Caco-2 (cell line): ENCODE measurements at places on chromosomes 5 and 9.

GRCh38 chr5:168460606-168461005 lies 25.7 kb upstream of the RARS1 start:
- DNase-seq = no peak

GRCh38 chr9:79185866-79186265 lies 385.9 kb upstream of the TLE4 start:
- DNase-seq = no peak

DNA sequence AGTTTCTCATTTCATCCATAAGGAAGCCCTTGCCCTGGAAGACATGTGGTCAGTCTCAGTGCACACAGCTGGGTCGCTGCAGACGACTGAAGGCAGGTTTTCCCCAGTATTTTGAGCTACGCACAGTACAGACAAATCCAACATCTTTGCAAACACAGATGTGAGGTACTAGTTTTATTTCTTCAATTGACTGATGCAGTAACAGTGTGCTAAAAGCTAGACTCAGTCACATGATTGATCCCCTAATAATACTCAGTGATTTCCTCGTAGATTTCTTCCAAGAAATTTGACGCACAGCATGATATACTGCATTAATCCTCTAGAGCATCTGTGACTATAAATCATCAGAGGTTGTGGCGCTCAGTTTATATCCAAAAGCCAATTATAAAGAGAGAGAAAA lies 346.1 kb downstream of the DIRAS2 start:
- no peak for DNase-seq

GRCh38 chr9:120480707-120481106 lies 99.3 kb downstream of the CDK5RAP2 start:
- DNase-seq = no peak

DNA sequence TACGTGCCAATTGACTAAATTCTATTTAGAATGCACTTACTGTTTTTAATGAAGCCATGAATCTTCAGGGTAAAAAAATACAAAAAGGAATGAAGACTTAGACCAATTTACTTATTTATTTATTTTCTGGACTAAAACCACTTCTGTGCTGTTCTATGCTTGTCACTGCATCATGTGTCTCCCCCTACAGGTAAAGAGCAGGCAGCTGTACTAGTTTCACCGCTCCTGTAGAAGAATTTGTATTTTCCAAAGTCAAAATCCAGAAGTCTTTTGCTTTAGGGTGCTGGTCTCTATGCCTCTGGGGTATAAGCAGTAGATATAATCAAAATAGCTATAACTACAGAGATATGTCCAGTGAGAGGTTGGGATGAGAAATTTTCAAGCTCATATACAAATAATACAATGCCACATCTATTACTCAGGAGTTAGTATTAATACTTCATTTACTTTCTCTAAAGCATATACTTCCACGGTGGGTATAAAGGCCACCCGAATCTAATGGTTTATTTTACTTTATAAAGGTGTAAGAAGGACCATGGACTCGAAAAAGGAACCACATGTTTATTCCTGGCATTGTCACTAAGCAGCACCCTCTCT lies 591.5 kb downstream of the RAB3C start:
- DNase-seq = peak; percentile 66

DNA sequence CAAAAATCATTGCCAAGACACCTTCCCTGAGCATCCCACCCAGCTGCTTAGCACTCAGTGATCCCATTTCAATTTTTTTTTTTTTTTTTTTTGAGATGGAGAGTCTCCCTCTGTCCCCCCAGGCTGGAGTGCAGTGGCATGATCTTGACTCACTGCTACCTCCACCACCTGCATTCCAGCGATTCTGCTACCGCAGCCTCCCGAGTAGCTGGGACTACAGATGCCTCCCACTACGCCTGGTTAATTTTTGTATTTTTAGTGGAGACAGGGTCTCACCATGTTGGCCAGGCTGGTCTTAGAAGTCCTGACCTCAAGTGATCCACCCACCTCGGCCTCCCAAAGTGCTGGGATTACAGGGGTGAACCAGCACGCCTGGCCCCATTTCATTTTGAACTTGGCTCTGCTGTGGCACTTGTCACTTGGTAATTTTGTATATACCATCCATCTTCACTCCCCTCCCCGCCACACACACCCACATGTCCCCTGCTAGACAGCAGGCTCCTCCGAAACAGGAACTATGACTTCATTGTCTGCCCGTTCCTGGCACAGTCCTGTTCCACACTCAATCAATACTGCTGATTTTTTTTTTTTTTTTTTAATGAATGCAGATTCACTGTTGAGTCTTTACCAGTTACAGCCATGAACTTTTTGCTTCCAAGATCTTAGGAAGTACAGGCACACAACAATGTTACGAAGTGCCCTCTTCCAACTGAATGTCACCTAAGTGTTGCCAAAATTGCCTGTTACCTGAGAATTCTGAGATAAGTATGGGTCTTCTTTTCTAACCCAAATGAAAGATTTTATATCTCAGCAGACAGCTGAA lies 17.3 kb upstream of the ZBTB34 start:
- no peak for DNase-seq

DNA sequence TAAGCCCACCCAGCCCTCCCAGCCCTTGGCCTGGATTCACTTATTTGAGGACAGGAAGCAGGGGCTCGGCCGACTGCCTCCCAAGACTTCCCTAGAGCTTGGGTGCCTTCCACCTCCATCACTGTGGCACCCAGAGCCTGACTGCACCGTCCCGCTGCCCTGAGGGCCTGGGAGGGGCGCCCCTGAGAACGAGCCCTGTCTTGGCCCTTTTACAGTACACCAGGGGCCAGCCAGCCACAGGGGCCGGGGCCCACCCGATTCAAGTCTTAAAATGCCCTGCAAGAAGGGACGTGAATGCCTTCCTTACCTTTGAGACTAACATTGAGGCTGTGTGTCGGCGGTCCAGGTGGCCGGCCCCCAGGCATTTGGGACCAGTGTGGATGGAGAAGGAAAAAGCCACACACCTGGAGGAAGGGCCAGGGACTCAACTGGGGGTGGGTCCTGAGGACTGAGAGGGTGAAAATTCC lies 16.8 kb downstream of the FAM78A start:
- DNase-seq = no peak

DNA sequence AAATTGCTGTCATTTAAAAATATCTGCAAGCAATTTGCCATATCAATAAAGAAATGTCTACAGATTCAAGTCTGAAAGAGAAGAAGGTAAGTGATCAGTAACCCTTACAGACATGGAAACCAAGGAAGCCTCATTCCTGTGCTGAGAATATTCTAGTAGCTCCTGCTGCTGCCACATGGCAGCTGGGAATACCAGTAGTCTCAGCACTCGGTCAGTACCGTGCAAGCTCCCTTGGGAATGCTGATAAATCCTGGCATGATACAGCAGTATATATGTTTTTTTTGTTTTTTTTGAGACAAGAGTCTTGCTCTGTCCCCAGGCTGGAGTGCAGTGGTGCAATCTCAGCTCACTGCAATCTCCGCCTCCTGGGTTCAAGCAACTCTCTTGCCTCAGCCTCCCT lies 27.9 kb downstream of the NANS start:
- no peak for DNase-seq

- DNase-seq = no peak
These were observed 439.0 kb downstream of the ENC1 start for GRCh38 chr5:74201334-74202081.

GRCh38 chr9:127724012-127724411 lies 8.1 kb downstream of the TTC16 start:
- DNase-seq = no peak

- DNase-seq = no peak
These were observed 71.0 kb downstream of the BRINP1 start for GRCh38 chr9:119298076-119298853.

DNA sequence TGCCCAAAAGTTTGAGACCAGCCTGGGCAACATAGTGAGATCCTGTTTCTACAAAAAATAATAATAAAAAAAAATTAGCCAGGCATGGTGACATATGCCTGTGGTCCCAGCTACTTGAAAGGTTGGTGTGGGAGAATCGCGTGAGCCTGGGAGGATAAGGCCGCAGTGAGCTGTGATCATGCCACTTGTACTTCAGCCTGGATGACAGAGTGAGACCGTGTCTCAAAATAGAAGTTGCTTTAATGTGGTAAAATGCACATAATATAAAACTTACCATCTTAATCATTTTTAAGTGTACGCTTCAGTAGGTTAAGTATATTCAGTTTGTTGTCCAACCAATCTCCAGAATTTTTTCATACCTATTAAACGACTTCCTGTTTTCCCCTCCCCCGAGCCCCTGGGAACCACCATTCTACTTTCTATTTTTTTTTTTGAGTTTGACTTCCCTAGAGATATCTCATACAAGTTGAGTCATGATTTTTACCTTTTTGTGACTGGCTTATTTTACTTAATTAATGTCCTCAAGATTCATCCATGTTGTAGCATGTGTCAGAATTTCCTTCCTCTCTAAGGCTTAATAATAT lies 120.1 kb upstream of the POC5 start:
- DNase-seq = no peak

DNA sequence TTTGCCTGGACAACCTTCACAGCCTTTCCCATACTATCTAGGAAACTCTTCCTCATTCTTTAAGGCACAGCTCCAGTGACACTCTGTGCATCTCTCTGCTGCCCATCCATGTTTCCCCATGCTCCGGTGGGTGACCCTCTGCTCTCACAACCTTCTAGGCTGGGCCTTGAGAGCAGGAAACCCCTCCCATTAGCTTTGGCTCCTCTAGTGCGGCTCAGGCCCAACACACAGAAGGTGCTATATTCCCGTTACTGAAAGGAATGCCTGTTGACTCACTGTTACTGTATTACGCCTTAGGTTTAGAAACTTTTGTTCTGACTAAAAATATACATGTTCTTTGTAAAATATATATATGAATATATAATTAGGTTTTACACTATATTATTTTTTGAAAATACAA lies 8.1 kb upstream of the CCL28 start:
- no peak for DNase-seq

DNA sequence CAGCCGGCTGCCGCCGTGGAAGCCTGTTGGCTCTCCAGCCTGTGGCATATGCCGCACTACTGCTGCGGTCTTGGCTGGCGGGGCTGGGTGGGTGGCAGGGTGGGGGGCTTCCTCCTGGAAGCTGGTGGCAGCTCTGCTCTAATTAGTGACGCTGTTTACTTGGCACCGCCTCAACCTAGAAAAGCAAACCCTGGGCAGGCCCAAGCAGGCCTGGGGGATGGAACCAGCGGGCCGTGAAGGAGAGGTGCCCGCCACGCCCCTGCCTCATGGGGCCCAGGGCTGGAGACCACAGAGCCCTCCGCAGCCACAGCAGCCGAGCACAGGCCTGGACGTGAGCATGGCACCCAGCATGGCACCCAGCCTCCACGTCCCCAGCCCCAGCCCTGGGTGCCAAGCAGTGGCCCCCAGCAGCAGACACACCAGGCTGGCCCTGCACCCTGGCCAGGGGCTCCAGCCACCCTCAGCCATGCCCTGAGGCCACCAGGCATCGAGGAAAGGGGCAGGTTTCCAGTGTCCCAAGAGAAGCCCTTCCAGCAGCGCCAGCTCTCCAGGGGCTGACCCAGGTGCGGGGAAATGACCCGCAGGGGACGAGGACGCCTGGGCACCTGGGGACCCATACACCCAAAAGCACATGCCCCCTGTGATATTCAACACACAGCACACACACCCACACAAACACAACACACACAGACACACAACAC lies 5.4 kb upstream of the CCDC187 start:
- no peak for DNase-seq

DNA sequence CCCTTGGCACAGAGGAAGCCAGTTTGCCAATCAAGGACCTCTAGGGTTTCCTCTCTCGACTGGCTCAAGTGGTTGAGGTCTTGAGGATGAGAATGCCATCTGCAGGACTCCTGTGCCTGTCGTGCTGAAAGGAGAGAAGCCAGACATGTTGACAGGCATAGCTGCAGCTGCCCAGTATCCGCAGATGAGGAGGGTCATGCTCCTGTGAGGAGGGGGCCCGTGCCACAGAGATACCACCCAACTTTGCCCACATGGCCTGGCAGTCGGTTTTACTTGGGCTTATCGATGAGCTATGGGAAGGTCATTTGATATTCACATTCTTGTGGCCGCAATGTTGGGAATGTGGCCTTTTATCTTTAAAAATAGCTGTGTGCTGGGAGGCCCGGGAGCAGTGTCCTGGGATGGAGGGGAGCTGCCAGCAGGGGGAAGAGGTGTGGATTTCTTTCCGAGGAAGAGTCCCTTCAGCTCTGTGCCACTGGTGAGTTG lies 17.4 kb downstream of the FRMPD1 start:
- DNase-seq = peak; percentile 49

- no peak for DNase-seq
These were observed 48.7 kb upstream of the CEMIP2 start for GRCh38 chr9:71816916-71817451.

- peak; percentile 59 for DNase-seq
These were observed 69.3 kb downstream of the HSD17B3 start for GRCh38 chr9:96232539-96233241.

GRCh38 chr5:14107536-14107935 lies 35.6 kb upstream of the TRIO start:
- no peak for DNase-seq

DNA sequence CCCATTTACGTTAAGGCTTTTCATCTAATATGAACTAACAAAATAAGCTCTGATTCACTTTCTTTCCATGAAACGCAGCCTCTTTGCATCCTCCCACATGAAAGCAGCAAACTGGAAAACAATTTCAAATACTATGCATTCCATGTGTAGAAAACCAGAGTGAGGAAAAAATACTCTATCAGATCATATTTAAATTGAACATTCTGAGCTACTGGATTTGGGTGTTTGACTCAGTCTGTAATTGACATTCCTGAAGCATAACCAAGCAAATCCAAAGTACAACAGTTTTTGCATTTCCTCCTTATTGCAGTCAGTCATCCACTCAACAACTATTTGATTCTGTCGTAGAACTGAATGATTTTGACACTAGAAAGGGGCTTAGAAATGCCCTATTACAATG lies 399.1 kb upstream of the NMUR2 start:
- DNase-seq = no peak
